ENCODE measurements at places on chromosomes 13 and 19.

DNA sequence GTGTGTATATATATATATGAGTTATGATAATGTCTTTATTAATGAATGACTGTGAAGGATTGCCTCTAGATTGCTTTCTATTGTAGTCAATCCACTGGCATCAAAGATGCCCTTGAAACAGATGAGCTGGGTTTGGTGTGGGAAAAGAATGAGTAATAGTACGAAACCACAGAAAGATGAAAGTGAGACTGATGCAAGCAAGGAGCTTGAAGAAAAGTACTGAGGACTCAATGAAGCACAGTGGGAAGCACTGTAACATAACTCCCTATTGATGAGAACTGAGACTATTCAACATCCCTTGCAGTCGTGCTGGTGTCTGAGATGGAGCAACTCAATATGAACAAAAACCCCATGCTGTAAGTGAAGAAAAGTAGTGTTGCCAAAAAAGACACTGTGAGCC is 1794.2 kb downstream of the SLITRK5 start:
- no peak for DNase-seq

GRCh38 chr13:75173457-75174356 is 308.3 kb downstream of the TBC1D4 start:
- DNase-seq: no peak

DNA sequence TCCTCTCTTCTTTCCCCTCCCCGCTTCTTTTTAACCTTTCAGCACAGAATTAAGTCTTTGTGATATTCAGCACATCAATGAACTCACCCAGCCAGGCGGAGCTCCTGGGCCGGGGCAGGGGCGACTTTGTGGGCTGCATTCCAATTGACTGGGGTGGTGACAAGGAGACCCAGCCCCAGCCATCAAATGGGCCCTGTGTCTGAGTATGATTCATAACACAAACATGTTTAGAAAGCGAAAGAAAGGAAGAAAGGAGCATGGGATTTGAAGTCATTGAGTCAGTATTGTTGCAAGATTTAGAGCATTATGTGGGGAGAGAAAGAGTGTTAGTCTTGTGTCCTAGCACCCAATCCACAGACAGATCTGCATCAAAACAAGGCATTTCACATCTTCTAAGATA is 185.3 kb downstream of the LHFPL6 start:
- DNase-seq: no peak

GRCh38 chr13:65932587-65933239 is 1297.4 kb downstream of the PCDH9 start:
- DNase-seq: no peak

GRCh38 chr19:35142606-35143230 is 337 bp upstream of the FXYD7 start:
- no peak for DNase-seq

DNA sequence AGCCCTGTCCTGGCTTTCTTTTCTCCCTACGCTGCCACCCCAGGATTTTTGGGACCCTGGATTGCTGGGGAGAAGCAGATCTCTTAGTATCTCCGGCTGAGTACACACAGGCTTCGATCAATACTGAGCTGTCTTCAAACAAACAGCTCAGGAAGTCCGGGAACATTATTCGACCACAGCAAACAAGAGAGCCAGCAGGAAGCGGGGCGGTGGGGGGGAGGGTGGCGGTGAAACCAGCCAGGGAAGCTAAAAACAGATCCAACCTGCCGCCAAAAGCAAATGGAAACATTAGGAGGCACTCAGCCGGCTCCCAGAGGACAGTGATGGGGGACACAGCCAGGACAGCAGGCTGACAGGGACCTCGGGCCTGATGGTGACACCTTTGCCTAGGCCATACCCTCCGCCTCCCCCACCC is 12.2 kb upstream of the BCAM start:
- DNase-seq: no peak

DNA sequence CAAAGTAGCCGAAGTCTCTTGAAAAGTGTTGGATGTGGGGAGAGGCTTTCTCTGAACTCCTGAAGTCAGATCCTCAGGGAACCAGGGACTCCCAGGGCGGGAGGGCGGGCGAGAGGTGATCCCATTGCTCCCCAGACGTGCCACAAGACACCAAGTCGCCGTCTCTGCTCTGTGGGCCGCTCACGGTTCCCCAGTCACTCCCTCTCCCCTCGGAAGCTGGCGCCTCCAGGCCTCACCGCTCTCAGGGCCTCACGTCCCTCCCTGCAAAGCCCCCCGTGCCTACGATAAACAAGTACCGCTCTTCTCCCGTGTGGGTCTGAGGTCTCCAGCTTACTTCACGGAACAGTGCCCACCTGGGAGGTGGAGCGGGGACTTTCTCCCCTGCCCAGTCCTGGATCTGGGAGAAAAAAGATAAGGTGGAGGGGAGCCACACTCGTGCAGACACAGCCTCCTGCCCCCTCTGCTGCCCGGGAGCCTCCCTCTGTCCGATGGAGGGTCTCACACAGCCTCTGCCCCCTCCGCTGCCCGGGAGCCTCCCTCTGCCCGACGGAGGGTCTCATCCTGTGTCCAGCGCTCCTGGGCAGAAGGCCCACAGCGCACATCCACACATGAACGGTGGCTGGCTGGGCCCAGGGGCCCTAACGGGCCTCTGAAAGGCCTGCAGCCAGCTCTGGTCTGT is 50.7 kb downstream of the GAS6 start:
- no peak for DNase-seq

DNA sequence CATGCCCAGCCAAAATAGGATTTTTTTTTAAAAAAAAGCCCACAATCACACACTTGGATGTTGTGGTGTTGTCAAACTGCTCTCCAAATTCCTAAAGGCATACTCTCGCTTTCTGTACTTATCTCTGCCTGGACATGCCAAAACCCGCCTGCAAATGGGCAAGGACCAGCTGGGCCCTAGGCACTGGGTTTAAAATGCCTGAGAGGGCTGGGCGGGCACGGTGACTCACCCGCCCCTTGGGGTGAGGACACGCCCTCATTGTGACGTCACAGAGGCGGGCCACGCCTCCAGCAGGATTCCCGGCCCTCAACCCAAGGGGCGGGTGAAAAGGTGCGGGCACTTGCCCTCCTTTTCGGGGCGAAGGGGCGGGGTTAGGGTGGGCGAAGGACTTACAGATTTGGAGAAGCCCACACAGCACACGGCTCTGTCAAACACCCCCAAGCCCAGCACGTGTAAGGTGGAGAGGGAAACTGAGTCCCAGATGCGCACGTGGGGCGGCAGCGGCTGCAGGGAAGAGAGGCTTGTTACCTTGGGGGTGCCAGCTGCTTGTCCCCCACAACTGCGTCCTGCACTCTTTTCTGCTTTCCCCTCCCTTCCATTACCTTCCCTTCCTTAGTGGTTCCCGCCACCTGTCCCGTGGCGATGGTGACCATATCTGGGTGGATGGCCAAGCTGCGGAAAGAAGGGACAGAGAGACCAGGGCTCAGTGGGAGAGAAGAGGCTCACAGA is 6.6 kb downstream of the EML2 start:
- DNase-seq: peak; percentile 8

GRCh38 chr13:27353166-27353583 is 71.2 kb upstream of the GTF3A start:
- no peak for DNase-seq

- DNase-seq: no peak
Measured at GRCh38 chr13:101654883-101655282, 202.4 kb downstream of the ITGBL1 start.

- DNase-seq: no peak
Measured at GRCh38 chr19:11480715-11481533, at the start of gene ELAVL3. ELAVL3 (minus strand) TSS chr19:11481046; CDS start chr19:11480608, 438 bp downstream.

- DNase-seq: peak; percentile 48
Measured at GRCh38 chr19:13155472-13156359, 5.5 kb downstream of the IER2 start.

DNA sequence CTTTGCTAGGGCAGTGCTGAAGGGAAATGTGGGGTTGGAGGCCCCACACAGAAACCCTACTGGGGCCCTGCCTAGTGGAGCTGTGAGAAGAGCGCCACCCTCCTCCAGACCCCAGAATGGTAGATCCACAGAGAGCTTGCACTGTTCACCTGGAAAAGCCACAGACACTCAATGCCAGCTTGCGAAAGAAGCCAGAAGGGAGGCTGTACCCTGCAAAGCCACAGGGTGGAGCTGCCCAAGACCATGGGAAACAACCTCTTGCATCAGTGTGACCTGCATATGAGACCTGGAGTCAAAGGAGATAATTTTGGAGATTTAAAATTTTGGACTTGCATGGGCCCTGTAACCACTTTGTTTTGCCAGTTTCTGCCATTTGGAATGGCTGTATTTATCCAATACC is 615.4 kb upstream of the MIR17HG start:
- no peak for DNase-seq

DNA sequence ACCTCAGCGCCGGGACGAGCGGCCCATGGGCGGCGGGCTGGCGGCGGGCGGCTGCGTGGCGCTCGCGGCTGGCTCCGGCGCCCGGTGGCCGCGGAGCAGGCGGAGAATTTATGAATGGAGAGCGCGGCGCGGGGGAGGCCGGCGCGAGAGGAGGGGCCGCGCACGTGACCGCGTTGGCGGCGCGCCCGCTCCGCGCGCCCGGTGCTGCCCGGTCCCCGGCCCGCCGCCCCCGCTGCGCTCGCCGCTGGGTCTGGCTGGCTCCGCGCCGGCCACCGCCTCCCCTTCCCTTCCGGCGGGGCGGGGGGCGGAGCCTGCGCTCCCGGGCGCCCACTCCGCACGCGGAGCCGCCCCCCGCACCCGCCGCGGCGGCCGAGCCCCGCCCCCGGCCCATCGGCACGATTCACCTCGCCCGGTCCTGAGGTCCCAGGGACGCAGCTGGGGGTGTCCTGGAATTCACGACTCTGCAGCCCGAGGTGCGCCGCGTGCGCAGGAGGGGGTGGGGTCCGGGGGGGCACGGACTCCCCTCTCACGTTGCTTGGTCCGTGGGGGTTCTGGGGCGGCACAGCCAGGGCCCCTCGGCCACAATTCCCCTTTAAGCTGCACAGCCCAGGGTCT is at the start of gene CBARP:
Gene CBARP, minus strand, starts transcription at position 252 of the 615 bp plus-strand sequence. CDS start 1,905 bp downstream, outside the sequence.
- no peak for DNase-seq

- DNase-seq: no peak
Measured at GRCh38 chr13:77337159-77337558, 10.3 kb upstream of the MYCBP2 start.

DNA sequence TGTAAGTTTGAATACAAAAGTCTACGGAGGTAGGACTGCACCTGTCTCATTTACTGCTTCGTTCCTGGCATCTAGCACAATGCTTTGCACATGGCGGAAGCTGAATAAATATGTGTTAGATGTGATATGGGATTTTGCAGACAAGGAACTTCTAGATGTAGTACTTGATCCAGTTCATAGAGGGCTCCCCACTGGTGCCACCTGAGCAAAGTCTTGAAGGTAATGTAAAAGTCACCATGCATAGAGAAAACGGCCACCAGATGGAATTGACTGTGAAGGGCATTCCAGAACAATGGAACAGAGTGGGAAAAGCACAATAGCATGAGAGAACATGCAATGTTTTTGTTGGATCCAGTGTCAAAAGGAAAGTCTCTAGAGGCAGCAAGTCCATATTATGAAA is 209.3 kb downstream of the HS6ST3 start:
- no peak for DNase-seq

DNA sequence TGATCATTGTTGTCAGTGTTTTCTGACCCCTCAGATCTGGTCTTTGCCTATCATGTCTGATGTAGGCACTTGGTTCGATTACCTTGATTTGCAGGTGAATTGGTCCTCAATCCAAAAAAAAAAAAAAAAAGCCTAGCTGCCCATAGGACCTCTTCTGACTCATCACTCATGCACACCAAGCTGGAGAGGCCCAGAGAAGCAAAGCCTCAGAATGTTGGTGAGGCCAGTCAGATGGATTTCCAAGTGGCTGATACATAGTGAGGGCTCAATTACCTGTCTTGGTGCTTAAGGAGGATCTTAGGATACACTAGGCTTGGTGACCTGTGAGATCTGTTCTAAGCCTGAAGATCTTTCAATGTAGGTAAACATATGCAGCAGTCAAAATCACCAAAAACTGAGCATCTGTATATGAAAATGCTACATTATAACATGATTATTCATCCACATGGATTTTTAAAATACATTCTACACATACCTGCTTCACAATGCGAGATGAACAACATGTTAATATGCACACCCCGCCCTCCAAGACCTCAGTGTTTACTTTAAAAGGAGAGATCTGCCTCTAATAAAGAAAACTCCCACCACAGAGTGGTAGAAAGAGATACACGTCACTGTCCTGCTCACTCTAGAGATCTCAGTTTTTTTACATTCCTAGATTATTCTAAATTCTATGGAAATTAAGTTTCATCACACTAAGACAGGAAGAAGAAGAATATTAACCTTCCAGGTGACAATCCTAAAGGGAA is 79.9 kb upstream of the RAP2A start:
- no peak for DNase-seq

GRCh38 chr19:21568816-21569493 is 63.6 kb downstream of the ZNF429 start:
- DNase-seq: no peak

- DNase-seq: no peak
Measured at GRCh38 chr13:112804374-112804773, 114.5 kb downstream of the ATP11A start.

GRCh38 chr13:105616333-105617075 is 919.0 kb downstream of the EFNB2 start:
- no peak for DNase-seq

DNA sequence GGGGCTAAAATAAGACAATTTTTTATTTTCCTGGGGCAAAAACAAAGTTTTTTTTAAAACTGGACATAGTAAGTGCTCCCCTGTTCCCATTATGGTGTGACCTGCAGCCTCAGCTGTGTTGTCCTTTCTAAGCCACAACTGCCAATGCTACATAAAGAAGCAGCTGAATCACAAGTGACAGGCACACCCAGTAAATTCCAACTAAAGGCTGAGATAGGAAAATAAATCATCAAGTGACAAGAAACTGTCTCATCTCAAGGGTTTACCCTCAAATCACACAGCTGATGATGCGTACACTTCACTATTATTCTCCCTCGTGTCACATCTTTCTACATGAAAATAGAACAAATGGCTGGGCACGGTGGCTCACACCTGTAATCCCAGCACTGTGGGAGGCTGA is 28.7 kb downstream of the STK24 start:
- no peak for DNase-seq
